ENCODE measurements at places on chromosomes 4 and X. TPM values are rescaled to one million over a fixed set of nuclear protein-coding genes. Genes with fewer than 3 reads are reported as not detected.

Gene SUPT20HL2
- total RNA-seq, result not detected

Gene MAGEB1
- total RNA-seq, result not detected

DNA sequence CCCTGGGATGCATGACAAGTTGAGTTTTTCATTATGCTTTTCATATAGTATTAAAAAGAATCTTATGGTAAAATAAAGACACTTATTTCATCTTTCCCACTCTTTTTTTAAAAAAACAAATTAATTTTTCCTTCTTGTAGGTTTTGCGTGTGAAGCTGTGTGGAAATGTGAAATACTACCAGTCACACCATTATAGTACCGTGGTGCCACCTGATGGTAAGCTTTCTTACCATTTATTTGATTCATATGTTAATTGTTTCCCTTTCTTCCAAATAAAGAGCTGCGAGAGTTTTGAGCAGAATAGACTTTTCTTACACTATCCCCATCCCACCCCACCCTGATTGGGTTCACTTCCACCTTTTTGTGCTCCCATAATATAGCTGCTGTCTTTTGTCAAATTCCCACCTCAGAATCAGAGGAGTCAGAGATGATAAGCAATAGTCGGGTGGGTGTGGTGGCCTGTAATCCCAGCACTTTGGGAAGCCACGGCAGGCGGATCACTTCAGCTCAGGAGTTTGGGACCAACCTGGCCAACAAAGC lies 44.3 kb downstream of the CASP6 start:
- DNase-seq, result no peak

- no peak for DNase-seq
Measured at GRCh38 chrX:41561045-41561444, 113.9 kb downstream of the NYX start.

GRCh38 chr4:141711211-141711610 lies 74.8 kb downstream of the IL15 start:
- DNase-seq, result no peak

GRCh38 chr4:1614502-1614853 lies 69.6 kb downstream of the FAM53A start:
- no peak for DNase-seq

- no peak for DNase-seq
Measured at GRCh38 chr4:92189146-92189545, 114.6 kb upstream of the GRID2 start.

GRCh38 chr4:37445023-37445422 lies 200.5 kb downstream of the NWD2 start:
- DNase-seq, result no peak

- no peak for DNase-seq
Measured at GRCh38 chr4:40550948-40551462, 78.7 kb downstream of the RBM47 start.

- no peak for DNase-seq
Measured at GRCh38 chr4:7763788-7764187, 175.9 kb downstream of the AFAP1 start.

GRCh38 chrX:17846045-17846444 lies 15.1 kb downstream of the RAI2 start:
- DNase-seq, result no peak

DNA sequence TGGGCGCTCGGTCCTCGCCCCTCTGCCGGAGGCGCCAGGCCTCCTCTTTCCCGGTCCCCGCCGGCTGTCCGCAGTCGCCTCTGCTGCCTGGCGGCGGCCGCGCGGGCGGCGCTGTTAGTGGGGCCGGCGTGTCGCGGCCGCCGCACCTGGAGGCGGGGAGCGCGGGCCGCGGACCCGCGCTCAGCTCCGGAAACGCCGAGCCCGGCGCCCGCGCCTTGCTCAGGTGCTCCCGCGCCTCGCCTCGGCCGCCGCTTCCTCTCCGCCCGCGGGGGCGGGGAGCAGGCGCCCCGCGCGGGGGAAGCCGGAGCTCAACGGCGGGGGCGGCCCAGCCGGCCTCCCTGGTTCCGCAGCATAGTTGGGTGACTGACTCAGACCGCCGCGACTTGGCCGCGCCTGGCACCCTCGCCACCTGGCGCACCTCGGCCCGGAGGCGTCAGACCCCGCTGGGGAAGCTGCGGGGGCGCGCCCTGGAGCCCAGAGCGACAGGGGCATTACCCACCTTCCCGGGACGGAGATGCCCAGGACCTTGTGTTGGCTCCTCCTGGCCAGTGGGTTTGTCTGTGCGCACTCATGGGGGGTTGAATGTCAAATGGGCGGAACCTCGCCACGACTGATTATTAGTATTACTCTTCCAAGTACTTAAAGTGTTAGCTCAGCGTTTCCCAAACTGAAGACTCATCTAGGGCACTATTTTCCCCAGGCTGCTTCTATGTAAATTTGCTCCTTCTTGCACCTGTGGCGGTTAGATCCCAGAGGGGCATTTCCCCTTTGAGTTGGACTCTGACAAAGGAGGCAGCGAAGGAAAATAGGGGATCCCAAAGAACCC lies at the start of gene ARAP2:
Gene ARAP2 (minus strand): TSS at position 258 of the 826 bp plus-strand sequence. CDS start 15,028 bp downstream, outside the sequence.
- DNase-seq, result peak; percentile 34

All from uterus (tissue), 4 donors.